ENCODE measurements at places on chromosomes 4 and X.

DNA sequence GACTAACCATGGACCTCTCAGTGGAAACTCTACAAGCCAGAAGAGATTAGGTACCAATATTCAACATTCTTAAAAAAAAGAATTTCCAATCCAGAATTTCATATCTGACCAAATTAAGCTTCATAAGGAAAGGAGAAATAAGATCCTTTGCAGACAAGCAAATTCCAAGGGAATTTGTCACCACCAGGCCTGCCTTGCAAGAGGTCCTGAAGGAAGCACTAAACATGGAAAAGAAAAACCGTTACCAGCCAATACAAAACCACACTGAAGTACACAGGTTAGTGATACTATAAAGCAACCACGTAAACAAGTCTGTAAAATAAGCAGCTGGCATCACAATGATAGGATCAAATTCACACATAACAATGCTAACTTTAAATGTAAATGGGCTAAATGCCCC, 156.6 kb downstream of the FAM13A start:
- DNase-seq: peak; percentile 29

- no peak for DNase-seq
Observed at GRCh38 chr4:62006108-62006507, 806.0 kb downstream of the ADGRL3 start.

DNA sequence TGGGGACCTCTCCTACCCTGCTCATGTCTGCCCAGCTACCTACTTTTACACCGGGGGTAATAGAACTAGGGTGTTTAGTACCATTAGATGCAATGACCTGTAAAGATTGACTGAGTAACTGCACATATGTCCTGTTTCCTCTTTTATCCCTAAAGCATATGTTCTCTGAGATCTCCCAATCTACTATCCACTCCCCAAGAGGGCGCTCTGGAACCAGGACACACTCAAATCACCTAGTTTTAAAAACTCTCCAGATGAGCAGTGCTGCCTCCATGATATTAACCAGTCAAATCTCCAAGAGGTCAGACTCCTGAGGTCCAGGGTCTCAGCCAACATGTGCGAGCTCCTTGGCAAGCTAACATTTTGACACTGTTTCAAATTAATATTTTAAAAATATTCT, 87.0 kb upstream of the TSPAN5 start:
- DNase-seq: peak; percentile 62

DNA sequence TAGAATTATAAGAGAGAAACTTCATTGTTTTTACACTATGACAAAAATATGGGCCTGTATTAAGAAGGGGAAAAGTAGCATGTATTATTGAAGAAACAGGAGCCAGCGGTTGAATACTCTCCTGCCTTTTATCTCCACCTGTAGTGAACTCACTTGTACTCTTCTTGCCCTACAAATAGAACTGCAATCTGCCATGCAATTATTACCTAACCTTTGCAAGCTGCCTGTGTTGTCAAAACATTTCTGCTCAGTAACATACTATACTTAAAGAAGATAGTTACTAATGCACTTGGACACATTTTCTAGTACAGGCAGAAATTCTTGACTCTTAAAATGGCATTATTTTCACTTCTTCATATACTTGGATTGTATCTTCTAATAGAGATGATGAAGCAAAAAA, 818.4 kb upstream of the GRID2 start:
- DNase-seq: no peak

DNA sequence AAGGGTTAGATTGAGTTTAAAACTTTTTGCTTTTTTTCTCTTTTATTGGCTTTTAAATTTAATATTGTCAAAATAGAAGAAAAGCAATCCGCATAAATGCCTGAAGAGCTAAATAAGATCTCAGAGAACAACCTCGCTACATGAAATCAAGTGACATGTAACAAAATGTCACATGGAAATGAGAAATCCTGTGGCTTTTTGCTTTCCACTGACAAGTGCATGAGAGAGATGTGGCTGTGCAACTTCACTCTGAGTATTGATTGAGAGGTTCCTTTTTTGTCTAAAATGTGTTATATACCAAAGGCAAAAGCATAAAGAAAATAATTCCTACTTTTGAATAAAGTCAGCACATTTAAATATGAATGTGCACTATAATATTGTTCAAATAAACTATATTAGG, 263.5 kb downstream of the MAPK10 start:
- no peak for DNase-seq

GRCh38 chrX:74371425-74372222, 49.7 kb upstream of the SLC16A2 start:
- peak; percentile 3 for DNase-seq

- peak; percentile 73 for DNase-seq
Observed at GRCh38 chr4:141275834-141276233, 55.1 kb downstream of the ZNF330 start.

DNA sequence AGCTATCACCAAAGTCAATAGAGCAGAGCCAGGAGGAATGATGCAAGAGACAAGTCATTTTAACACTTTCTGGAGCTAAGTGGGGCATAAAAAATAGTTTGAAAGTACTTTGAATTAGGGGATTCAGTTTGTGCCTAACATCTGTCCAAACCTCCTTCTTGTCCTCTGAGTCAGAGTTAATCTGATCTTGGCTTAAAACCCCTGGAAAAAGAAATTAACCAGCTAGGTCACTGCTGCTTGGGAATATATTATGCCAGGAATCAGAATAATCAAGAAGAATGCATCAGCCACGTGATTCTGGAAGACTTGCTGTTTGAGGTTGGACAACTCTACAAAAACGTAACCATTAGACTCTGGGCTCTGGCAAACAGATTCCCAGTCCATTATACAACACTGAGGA, 45.3 kb upstream of the EDA2R start:
- DNase-seq: peak; percentile 53

DNA sequence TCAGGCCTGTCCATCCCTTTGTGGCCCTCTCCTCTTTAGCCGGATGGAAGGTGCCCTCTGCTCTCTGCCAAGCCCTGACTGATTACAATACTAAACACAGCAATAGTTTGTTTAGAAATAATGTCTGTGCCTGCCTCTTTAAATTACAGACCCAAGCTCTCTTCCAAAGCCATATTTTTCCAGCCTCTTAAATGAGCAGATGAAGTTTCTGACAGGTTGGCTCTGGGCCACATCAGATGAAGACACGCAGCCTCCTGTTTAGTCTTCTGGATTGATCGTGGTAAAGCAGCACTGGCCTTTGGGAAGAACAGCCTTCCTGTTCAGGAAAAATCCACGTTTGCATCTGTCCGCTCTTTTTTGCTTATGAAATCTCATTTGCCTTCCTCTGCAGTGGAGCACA, 133.6 kb downstream of the CPE start:
- peak; percentile 18 for DNase-seq

DNA sequence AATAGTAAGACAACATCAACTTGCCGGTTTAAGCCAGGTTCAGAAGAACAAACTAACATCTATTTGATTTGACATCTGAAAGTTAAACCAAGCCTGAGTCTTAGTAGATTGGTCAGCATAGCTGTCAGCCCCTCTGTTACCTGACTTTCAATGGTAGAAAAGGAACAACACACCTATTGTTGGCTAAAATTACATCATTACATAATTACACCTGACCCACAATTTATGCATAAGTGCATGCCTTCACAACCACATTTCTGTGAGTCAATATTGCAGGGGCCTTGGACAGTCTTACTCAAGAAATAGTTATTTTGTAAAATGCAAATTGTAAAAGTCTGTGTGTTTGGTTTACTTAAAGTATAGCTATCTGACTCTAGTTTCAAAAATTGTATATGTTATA, 36.2 kb downstream of the EGFL6 start:
- no peak for DNase-seq

DNA sequence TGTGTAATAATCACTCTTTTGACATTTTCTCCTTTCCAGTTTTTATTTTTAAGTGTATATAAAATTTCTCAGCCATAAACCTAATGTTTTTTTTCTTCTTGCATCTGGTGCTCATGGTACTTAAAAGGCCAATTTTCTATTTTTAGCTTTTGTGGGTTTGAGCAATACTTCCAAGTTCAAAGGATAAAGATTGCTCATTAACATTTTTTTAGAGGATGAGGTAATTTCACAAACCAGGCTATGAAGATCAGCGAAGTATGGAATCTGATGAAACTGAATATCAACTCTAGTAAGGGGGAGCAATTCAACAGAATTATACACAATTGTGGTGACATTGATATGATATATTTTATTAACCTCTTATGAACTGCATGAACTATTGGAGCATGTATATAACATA, 25.8 kb upstream of the KLHL34 start:
- DNase-seq: peak; percentile 36

GRCh38 chrX:146956760-146957159, 142.2 kb upstream of the CXorf51A start:
- DNase-seq: no peak

DNA sequence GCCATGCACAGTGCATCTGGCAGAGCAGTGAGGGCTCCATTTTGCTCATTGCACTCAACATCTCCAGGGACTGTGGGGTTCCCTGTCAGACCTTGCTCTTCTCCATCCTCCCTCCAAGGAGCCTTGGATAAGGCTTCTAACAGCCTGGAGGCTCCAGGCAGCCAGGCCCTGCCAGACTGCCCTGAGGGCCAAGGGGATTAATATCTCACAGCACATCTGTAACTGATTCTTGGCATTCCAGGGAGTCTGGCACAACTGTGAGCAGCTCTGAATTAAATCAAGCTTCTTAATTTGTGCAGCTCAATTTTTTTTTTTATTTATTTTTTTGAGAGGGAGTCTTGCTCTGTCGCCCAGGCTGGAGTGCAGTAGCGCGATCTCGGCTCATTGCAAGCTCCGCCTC, 224.5 kb upstream of the PGRMC2 start:
- DNase-seq: no peak

DNA sequence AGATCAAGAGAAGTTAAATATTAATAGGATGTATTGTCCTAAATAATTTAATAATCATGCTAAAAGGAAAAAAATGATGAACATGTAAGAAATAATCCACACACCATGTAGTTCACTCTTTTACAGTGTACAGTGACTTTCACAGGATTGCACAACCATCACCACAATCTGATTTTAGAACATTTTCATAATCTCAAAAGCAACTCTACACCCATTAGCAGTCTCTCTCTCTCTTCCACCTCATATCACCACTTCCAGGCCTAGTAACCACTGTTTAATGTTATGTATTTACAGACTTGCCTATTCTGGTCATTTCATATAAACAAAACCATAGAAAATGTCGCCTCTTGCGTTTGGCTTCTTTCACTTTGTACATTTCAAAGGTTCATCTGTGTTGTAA, 153.4 kb downstream of the FSTL5 start:
- peak; percentile 11 for DNase-seq

DNA sequence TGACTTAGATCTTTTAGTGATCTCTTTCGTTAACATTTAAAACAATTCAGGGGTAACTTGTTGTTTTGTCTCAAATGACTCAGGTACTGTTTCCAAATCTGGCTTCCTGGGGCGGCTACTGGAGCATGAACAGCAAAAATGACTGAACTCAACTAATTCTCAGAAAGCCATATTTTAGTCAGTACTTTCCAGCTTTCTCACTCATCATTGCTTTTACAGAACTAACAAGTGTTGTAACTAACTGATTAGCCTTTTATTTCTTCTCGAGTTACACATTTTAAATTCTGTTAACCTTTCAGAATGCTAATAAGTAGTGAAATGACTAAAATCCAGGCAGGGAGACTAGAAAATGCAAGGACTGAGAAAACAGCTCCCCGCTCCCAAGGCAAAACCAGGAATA, 55.3 kb downstream of the JADE3 start:
- DNase-seq: no peak

DNA sequence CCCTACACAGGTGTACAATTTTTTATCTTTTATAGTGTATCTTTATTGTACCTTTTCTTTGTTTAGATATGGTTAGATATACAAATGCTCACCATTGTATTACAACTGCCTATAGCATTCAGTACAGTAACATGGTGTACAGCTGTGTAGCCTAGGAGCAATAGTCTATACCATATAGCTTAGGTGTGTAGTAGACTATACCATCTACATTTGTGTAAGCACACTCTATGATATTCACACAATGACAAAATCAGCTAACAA, 80.3 kb downstream of the FAM13A start:
- no peak for DNase-seq

GRCh38 chr4:6498511-6499237, 26.3 kb upstream of the PPP2R2C start:
- DNase-seq: no peak

- DNase-seq: no peak
Observed at GRCh38 chr4:48557478-48557877, 67.4 kb downstream of the ZAR1 start.

DNA sequence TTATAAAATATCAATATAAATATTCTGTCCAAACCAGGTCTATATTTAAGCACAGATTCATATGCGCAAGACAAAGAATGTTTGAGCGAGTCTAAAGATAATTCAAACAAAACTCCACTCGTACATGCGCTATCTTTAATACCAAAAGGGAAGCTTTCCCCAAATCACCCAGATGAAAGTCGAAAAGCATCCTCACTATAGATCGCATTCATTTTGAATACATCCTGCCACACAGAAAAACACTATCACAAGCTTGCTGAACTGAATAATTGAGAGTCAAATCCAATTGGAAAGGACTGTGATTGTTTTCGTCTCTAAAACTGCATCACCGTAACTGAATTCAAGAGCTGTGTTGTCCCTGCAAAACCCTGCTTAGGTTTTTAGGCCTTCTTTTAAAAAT, 685 bp downstream of the TASL start:
- DNase-seq: no peak

DNA sequence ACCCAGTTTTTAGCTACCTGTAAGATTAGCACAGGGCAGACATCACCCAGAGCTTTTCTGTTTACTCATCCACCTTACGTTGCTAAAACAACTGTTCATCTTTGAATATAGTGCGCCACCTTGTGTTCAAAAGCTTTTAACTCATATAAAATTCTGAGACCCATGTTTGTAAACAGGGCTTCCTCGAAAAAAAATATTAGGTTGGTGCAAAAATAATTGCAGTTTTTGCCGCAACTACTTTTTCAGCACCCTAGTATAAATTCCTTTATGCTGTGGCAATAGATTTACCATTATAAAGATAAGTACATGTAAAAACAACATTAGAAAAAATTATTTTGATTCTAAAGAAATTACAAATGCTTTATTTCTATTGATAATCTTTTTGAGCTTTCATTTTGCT, 147.9 kb downstream of the LRBA start:
- peak; percentile 91 for DNase-seq

- no peak for DNase-seq
Observed at GRCh38 chr4:33537527-33537926, 2706.8 kb downstream of the ARAP2 start.

DNA sequence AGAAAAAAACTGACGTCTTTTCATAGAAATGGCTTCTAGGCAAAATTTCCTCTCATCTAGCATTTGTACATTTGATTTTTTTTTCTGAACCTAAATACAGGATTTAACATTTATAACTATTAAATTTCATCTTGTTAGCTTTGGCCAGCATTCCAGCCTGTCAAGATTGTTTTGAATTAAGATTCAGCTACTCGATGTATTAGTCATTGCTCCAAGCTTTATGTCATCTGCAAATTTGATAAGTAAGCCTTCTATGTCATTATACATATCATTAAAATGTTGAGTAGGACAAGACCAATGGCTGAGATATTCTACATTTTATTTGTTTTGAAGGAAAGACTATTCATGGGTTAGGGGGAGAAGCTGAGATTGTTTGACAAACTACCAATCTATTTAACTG, 46.7 kb downstream of the DDX53 start:
- DNase-seq: no peak

Measured in cardiac fibroblast (primary cell).